ENCODE measurements at places on chromosomes 3 and 15.

- no peak for DNase-seq
Observed at GRCh38 chr3:12999147-13000140, 73.8 kb downstream of the IQSEC1 start.

GRCh38 chr3:17115186-17115585 lies 230.4 kb downstream of the PLCL2 start:
- no peak for DNase-seq

DNA sequence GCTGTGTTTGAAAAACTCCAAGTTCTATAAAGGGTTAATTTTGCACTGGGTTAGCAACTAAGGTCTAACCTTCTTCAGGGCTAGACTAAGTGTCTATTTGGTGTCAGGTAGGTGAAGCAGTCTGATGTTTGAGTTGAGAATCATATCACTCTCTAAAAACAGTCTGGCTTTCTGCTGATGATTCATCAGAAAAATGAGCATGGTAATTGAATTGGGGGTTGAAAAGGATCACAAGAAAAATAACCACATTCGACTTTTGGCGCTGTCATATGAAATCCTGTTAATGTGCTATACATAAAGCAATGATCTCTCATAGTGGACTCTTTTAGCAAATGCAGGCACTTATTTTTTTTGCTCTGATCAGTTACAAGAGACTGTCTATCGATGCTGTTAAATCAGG lies 242.2 kb upstream of the AZI2 start:
- no peak for DNase-seq

- no peak for DNase-seq
Observed at GRCh38 chr3:119774444-119774843, 7.5 kb upstream of the NR1I2 start.

- DNase-seq, result no peak
Observed at GRCh38 chr3:124516333-124516732, 213.9 kb upstream of the UMPS start.

- no peak for DNase-seq
Observed at GRCh38 chr3:194727435-194728128, 41.9 kb downstream of the FAM43A start.

- DNase-seq, result no peak
Observed at GRCh38 chr3:33883951-33884561, 85.6 kb downstream of the PDCD6IP start.

DNA sequence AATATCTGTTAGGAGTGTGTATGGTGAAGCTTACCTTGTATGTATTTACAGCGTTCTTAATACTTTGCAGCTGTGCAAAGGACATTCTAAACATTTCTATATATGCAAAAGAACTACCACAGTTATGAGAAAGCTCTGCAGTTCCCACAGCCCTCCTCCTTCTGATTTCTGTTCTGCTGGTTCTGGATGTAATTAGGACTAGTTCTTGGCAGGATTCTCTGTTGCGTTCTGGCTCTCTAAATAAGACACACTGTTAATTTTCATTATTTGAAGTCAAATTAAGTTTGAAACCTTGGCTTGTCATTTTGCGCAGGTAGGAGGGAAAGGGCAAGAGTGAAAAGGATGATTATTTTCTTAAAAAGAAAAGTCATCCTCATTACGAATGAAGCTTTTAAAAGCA lies 76.4 kb downstream of the FNDC3B start:
- no peak for DNase-seq

DNA sequence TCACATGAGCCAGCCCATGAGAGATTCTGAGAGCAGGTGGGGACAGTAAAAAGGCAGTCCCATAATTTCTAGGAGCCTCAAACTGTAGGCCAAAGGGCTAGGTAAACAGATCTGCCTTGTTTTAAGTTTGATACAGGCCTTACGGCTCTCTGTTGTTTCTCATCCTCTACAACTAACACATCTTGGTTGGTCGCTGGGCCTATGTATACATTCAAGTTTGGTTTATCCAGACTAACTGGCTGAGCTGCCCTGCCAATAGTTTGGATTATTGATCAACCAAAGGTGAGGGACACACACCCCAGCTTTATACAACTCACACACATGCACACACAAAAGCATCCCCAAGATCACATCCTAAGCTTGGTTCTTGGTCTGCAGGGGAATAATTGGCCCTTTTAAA lies 3.0 kb downstream of the SIAH2 start:
- no peak for DNase-seq

DNA sequence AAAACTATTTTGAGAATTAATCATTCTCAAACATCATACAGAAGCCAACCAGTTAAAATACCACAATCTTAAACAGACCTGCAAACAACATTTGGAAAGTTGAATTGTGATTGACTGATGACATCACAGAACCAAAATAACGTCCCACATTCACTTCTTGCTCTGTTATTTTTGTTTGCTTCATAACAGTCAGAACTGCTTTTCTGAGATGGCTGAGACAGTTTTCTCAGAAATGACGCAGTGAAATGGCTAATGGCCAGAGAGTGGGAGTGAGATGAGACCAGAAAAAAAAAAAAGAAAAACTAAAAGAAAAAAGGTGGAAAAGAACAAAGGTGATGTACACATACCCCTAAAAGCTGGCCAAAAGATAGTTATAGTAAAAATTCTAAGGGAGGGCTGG lies 1061.2 kb downstream of the FHIT start:
- no peak for DNase-seq

DNA sequence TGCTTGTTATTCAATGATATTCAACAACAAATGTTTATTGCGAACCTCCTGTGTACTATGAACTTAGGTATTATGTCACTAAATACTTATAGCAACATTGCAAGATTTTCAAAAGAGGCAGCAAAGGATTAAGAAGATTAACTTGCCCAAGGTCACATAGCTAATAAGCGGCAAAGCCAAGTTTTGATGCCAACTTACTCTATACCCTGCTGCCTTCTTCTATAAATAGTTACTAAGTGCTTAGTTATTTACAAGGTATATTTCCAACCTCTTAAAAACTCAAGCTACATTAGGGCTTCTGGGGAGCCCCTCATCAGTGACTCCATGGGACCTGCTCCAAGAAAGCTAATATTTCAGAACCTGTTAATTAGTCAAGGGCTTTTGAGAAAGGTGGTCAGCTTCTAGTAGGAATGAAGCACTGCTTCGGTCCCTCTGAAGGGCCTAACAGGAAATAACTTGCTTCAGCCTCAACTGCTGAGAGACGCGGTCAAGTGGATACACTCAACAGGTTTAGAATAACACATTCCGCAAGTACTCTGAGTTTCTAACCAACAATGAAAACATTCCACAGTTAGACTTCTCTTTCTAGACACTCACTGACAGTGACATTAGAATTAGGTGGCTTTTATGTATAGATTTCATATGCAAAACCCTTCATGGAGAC lies 125.5 kb downstream of the DGKG start:
- DNase-seq, result no peak

DNA sequence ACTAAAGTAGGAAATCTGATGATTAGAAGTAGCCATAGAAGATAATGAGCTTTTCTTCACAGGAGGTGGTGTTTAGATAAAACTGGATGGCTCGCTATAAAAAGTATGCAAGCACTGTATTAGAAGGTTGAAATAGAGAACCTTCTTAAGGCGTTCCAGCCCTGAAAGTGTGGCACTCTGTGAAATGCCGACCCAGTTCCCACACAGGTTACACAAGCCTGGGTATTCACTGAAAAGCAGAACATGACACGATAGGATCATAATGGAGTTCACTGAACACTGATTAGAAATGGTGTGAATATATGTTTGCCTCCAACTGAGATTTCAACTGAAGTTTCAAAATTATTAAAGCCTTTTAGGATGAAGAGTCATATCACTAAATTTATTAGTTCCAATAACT lies 15.0 kb upstream of the LRRC34 start:
- no peak for DNase-seq

DNA sequence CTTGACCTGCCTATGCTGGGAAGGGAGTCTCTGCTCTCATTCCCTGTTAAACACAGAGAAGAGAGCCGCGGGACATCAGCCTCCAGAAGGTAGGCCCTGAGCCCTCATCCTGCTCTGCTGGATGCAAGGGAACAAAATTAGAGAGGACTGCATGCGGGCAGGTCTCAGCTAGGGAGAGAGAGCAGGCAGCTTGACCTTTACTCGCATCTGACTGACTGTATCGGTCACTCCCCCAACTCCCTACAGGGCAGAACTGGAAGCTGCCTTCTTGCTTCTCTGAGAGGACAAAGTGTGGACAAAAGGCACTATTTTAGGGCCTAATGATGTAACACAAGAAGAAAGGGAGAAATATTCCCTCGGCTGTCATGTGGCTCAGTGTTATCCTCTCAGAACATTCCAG lies 38.7 kb upstream of the ATOSA start:
- DNase-seq, result no peak

DNA sequence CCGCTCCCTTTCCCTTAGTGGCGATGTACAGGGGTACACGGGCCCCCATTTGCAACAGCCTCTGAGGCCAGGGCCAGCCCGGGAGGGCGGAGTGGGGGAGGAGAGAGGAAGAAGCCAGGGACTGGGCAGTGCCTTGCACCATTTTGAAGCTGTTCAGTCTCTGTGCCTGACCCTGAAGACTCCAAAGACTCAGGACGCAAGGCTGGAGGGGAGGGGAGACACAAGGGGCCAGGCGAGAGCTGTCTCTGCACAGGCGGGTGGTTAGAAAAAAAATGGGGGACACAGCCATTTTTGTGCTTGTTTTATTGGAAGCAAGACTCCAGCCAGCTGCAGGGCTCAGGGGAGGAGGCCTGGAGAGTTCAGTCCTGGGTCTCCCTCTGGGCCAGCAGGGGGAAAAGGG lies 1.6 kb downstream of the RPP25 start:
- DNase-seq, result no peak

DNA sequence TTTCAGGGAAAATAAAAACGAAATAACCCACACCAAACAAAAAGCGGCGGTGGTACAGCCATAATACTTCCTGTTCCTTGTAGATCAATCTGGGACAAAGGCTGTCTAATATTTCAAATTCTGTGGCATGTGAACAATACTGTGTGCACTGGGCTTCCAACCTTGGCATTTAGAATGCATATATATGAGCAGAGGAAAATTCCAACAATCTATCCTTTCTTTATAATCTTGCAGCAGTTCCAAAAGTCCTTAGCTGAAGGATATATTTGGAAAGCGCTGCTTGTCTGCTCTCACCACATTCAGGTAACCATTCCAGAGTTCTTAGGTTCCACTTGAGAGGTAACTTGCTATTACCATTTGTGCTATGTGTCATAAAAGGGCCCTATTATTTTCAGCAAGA lies 231.8 kb downstream of the RBMS3 start:
- no peak for DNase-seq

- no peak for DNase-seq
Observed at GRCh38 chr15:51390241-51390965, 48.9 kb downstream of the GLDN start.

DNA sequence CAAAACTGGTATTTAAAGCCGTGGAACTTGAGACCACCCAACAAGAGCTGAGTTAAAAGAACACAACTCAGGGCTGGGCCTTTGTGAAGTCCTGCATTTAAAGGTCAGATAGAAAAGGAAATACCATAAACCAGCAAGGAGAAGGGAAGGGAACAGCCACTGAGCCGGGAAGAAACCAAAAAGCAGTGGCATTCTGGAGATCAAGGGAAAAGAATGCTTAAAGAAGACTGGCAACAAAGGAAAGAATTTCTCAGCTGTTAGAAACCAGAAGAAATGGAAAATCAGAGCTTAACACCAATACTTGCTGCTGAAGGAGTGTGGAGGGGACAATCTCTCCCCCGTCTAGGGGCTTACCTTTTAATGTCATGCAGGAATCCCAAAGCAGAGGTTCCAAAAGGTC lies 247.4 kb upstream of the CHRNA7 start:
- no peak for DNase-seq

- DNase-seq, result no peak
Observed at GRCh38 chr15:58070801-58071418, 5.4 kb upstream of the ALDH1A2 start.

DNA sequence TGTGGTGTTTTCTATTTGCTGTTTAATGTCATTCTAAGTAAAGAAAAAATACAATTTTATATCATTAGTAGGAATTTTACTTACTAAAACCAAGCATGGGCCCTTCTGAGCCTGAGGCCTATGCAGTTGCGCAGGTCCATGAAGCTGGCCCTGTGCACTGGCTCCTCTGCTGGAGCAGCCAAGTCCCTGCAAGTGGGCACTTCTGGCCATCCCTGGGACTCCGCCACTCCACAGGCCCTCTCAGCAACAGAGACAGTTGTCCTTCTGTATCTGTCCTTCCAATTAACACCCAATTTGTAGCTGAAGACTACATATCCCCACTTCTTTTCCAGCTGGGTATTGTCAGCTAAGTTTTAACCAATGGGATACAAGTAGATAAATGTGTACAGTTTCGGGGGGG lies 49.9 kb upstream of the RYK start:
- DNase-seq, result no peak

- no peak for DNase-seq
Observed at GRCh38 chr15:32105258-32106241, 75.2 kb downstream of the CHRNA7 start.
